ENCODE measurements at places on chromosomes 2 and 18. TPM values are rescaled to one million over a fixed set of nuclear protein-coding genes. Genes with fewer than 3 reads are reported as not detected.
A peak's percentile ranks its signal among the peaks of the same experiment; 100 is the strongest.

DNA sequence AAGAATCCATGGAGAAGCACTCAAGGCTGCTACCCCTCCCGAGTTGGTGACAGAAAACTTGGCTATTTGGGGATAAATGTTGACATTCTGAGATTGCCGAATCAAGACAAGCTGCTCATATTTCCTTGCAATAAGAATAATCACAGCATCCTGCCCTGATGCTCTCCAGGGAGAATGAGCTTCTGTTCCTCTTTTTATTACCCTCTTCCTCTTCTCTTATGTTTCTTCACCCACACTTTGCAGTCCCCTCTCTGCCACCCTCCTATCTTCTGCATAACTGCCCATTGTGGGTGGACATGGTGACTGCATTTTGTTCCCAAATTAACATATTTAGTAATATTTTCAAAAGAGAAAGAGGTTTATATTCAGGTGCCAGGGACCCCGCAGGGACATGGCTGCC is 11.9 kb upstream of the MSGN1 start:
- DNase-seq: no peak

- DNase-seq: no peak
Measured at GRCh38 chr2:230774348-230774951, 61.8 kb downstream of the CAB39 start.

DNA sequence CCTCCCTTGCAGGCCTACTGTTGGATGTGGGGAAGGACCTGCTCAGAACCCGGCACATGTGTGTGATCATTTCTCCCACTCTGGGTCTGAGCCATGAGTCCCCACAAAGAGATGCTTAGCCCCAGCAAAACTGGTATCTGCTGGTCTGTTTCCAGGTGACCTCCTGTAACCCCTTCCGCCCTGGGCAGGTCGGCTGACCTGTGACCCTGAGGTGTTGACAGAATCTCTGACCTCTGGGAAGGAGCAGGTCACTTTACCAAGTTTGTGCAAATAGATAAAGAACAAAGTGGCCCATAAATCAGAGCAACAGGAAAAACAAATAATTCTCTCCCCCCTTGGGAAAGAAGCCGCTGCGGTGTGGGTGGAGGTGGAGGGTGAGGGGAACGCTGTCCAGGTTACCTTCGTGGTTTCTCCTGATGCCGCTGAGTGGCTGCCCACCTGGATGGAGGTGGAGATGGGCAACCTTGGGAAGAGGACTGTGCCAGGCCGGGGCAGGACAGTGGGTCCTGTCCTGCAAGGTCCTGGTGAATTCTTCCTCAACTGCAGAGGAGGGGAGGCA is 174.0 kb upstream of the MYCN start:
- no peak for DNase-seq

DNA sequence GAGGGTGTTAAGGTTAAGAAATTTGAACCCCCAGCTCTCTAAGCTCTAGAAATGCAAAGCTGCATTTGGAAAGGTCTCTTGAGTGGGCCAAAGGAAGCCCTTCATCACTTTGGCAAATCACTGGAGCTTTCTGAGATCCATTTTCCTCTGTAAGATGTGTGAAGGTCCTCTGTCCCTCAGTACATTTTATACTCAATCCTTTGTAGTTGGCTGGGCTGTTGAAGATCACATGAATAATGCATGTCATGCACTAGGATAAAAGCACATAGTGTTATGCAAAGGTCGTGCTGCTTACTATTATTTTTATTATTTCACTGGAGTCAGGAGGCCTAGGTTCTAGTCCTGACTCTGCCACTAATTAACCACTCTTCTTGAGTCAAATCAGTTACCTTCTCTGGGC is 124.9 kb downstream of the FSHR start:
- peak; percentile 57 for DNase-seq

DNA sequence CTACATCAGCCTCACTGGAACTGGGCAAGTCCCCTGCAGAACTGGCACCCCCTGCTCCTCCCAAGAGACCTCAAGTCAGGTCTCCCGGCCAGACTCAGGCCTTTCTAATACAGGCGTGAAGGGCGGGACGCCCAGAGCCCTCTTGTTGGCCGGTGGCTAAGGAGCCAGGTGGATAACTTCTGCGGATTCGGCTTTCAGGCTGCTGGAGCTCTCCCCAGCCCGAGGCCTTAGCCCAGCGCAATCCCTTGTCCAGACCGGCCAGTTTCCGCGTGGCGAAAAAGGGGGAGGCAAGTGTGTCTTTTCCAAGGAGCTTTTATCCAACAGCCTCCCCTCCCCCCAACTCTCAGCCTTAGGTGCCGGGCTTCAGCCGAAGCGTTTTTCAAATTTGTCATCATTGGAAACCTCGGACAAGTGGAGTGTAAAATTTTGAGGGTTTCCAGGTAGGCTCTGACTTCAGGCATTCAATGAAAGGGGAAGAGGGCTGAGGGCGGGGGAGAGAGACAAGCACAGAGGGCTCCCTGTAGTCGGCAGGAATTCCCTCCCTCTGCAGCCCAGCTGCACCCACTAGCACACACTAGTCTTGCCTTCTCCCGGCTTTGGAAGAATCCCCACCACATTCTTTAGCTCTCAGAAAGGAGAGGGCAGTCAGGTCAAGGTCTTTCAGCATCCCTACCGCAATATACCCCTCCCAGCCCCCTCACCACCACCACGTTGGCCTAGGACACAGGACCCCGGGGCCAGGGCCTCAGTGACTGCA is 9.5 kb upstream of the SATB2 start:
- no peak for DNase-seq

GRCh38 chr18:36798738-36799473 is 29.9 kb downstream of the TPGS2 start:
- DNase-seq: no peak

DNA sequence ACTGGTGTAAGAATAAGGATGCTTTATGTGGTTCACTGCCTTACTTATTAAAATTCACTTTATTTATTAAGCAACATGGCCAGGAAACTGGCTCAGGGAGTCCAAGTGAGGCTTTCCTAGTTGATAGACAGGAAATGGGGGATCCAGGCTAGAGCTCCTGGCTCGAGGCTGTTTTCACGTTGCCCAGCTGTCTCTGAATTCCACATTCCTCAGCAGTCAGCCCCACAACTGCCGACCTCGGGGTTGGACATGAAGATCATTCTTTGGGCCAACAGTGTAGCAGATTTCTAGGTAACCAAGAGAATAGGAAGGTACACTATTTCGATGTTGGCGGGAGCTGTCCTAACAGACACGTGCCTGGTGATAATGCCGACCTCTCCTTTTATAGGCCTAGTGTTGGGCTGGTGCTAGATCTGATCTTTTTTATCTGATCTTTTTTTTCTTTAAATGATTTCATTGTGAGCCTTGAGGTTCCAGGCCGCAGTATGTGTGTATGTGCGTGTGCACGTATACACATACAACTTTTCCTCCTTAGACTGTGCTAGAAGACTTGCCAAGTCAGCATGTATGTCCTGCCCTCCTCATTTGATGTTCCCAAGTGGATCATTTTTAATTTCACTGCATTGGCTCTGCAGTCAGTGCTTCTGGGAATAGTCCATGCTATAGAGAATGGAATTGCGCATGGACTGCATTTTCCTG is 103.5 kb downstream of the CABLES1 start:
- no peak for DNase-seq

DNA sequence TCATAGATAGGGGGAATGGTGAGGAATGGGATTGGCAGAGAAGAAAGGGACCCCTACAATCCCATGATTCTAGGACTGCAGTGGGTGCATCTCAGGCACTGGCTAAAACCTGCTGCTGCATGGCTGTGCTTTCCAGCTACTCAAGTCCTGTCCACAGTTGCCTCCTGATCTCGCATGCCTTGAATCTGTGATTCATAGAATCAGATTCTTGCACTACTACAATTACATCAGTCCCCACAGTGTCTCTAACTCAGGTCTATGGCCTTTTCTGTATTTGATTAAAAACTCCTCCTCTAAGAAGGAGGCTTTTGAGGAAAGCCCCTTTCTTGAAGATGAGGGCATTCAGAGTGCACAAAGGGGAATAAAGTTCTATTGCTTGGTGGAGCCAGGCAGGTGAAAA is 117.4 kb downstream of the LRATD1 start:
- no peak for DNase-seq

- DNase-seq: peak; percentile 20
Measured at GRCh38 chr18:37565101-37565976, at the start of gene CELF4. Gene CELF4, minus strand, starts transcription at chr18:37565798.

GRCh38 chr2:13106302-13106701 is 389.6 kb downstream of the TRIB2 start:
- peak; percentile 38 for DNase-seq

DNA sequence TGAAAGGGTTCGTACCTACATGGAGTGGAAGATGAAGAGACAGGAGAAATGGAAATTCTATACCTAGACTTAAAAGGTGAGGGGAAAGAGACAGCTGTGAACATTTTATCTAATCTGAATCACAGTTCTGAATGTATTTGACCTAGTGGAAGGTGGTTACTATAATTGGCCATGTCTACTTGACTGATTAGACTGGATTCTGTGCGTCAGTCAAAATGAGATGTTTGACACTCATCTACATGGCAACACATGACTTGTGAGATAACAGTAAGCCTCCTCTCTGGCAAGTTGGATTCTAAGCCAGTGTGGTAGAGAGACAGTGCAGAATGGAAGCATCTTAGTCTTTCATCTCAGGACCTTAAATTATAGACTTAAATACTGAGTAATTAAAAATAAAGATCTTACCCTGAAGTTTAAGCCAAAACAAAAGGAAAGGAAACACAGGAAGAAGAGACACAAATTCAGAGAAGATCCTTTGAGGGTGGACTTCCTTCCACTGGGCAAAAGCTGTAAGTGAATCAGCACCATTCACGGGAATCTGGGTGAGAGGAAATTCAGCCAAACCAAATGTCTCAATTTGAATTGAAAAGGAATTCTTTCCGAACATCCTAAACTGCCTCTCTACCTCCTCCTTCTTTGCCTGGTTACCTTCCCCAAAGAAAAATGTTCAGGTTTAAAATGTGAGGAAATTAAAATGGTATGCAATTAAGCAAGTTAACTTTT is 121.6 kb downstream of the EHBP1 start:
- no peak for DNase-seq

DNA sequence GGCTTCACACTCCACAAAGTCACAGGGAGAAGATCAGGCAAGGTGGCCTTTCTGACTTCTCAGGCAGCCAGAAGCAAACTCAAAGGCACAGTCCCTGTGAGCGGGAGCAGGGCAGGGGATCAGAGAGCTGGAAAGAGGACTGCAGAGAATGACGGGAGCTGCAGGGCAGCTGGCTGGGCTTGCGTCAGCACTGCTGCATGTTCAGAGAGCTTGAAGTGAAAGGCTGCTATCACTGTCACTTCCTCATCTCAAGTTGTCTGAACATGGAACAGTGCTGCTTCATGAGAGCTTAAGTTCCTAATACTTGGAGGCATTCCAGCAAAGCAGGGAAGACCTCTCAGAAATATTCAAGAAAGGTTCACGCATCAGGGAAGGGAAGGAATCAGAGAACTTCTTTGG is 20.4 kb downstream of the TGFBRAP1 start:
- no peak for DNase-seq

GRCh38 chr18:74498712-74499627 is 2.8 kb downstream of the CNDP2 start:
- no peak for DNase-seq

DNA sequence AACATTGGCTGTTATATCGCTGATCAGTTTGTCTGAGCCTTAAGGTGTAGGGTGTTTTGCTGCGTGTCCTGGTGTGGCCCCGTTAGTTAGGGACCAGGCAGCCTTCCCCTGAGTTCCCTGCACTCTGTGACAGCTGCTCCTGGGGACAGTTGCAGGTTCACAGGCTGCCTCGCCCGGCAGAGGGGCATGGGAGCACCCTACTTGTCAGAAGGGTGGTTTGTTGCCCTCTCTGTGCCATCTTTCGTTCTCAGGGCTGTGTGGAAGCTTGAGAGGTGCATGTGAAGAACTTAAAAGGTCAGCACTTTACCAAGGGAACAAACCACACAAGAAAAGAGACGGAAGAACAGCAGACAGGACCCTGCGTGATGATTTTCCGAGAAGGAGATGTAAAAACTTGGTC is 159.6 kb downstream of the LDLRAD4 start:
- DNase-seq: no peak

DNA sequence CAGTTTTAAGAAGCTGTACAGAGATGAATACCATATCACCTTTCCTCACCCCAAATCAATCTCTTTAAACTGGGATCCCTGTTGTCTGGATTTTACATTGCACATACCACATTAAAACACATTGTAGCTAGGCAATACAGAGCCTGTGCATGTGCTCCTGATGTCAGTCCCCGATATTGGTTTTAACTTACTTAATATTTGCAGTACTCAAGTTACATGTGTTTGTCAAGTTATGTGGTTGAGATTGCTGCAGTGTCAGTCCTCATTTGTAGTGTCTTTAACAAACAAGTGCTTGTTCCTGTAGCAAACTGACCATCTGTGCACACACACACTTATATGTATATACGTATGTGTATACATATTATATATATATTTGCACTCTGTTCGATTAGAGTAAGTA is 10.4 kb upstream of the UBE2E3 start:
- no peak for DNase-seq

The MAPRE2 gene
- total RNA-seq: 25.9 TPM

The LIMS4 gene
- total RNA-seq: 0.16 TPM

The EHD3 gene
- 3.1 TPM for total RNA-seq

The IL1F10 gene
- total RNA-seq: not detected

The MTX2 gene
- total RNA-seq: 85.3 TPM

The ZC3H15 gene
- total RNA-seq: 78.0 TPM

The BIRC6 gene
- 86.9 TPM for total RNA-seq

The EML6 gene
- total RNA-seq: 0.95 TPM

The PSTPIP2 gene
- 0.18 TPM for total RNA-seq
